Breast epithelium (tissue), 4 donors: ENCODE measurements at places on chromosomes 3 and 15. TPM values are rescaled to one million over a fixed set of nuclear protein-coding genes. Genes with fewer than 3 reads are reported as not detected.

DNA sequence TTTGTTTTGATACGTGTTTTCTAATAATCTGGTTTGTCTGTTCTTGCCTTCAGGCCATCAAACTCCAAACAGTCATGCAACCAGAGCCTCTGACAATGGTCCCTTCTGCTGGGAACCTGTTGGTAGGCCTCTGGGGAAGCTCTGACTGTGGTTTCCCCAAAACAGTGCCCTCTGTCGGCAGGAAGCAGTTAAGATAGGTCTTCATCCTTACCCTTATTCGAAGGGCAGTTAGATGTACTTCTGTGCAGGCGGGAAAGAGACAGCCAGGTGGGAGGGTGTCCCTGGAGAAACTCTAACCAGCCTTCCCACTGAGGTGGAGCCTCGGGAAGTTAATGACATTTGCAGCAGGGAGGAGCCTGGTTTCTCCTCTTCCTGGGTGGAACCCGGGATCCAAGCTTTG, 81.6 kb upstream of the CHMP2B start:
- DNase-seq = no peak

The ACAN gene
- not detected for total RNA-seq

GRCh38 chr3:64399205-64399800, 174.0 kb upstream of the PRICKLE2 start:
- DNase-seq = no peak

The GASK1A gene
- total RNA-seq = 22.6 TPM

The C2CD4A gene
- 0.66 TPM for total RNA-seq

The THPO gene
- 0.64 TPM for total RNA-seq

The RETNLB gene
- total RNA-seq = not detected
